RWPE1 (cell line): ENCODE measurements at places on chromosomes 7 and 10.

DNA sequence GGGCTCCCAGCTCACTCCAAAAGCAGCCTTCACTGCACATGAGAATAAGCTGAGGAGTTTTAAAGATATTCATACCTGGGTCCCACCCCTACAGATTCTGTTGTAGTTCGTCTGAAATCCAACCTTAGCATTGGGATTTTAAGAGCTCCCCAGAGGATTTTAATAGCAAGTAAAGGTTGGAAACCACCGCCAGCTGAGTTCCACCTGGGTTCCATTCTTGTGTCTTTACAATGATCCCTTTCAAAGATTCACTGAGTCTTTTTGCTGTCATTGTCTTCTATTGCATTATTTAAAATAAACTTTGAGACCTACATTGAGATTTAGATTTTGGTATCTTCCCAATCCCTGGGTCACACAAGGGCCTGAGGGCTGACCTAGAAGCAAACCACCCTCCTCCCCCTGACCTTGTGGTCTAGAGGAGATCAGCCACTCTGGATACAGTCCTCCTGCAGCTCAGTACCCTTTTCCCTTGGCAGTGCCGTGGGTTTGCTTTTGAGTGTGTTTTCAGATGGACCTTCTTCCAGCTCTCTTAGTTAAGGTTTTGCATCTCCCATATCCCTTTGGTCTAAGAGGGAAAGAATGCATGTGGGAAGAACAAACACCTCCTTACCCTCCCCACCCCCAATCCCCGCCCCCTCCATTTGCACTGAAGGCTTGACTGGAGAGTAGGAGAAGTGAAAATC lies 22.6 kb upstream of the SIRT1 start:
- DNase-seq: no peak

GRCh38 chr7:131507592-131508331 lies 48.7 kb downstream of the PODXL start:
- DNase-seq: peak; percentile 59

DNA sequence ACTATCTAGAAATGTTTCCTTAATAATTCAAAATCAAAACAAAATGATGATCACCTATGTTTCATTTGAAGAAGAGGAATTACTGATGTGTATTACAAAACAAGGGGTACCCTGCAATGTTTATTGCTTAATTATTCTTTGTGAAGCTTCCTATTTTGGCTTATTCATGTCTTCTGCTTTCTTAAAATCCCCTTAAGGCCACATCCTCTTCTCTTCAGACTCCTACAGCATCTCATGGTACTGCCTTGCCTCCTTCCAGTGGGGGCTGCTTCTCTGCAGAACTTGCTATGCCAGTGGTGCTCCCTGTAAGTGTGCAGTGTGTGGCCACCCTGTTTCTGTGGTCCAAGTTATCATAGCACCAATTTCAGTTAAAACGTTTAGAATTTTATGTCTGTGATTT lies 35.0 kb downstream of the CCDC146 start:
- DNase-seq: no peak

- DNase-seq: no peak
These were observed 177.3 kb downstream of the PHTF2 start for GRCh38 chr7:77975672-77976480.

- no peak for DNase-seq
These were observed 69.0 kb downstream of the HACD1 start for GRCh38 chr10:17548162-17548561.

GRCh38 chr10:5629303-5630111 lies 36.9 kb downstream of the ASB13 start:
- peak; percentile 70 for DNase-seq

DNA sequence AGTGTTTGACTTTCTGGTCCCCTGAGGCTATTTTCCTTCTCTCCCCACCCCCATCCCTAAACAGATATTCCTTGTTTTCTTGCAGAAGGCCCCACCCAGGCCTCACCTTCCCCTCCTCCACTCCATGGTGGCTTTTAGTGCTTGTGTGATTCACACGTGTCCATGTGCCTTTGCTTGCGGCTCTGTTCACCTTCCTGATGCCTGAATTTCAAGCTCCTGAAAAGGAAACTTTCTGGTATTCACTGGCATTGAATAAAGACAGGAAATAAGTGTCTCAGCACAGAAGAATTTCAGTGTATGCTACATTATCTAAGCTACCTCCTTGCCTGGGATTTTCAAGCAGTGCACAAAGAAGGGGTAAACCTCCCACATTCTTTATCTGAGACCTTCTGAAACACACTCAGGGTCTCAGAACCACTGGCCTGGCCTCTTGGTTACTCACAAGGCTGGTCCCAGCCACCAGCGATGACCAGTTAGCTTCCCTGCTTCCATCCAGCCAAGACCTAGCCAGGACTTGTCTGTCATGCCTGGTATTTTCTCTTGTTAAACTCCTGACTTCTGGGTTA lies 17.2 kb upstream of the UBE2H start:
- DNase-seq: peak; percentile 84

DNA sequence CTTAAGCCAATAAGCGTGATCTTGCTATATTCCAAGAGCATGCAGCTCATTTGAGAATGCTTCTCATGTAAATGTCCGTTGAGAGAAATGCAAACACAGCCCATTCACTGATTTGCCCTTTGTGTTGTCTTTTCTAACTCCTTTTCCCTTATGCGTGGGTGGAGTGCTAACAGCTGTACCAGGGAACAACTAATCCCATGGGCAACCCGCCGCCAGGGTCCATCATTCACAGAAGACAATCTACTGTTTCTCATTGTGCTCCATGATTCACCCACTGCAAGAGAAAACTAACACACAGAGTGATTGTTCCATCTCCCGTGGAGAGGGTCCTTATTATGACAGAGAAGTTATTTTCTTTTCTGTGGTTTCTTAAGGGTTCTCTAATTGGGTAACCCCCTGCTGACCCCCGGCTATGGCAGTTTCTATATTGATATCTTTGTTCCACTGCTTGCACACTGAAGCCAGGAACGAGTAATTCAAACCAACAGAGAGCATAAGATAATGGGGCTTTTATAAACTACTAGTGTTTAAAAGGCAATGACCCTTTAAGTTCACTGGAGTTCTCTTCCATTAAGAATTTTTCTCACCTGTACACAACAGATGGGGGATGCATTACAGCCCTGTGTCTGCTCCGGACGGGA lies 298.7 kb downstream of the BAMBI start:
- no peak for DNase-seq

- no peak for DNase-seq
These were observed 332.3 kb downstream of the DNAJB6 start for GRCh38 chr7:157668884-157669767.

GRCh38 chr7:111352319-111352718 lies 210.0 kb downstream of the IMMP2L start:
- no peak for DNase-seq

- no peak for DNase-seq
These were observed 31.6 kb upstream of the CCDC71L start for GRCh38 chr7:106692450-106693051.

- no peak for DNase-seq
These were observed 221.6 kb downstream of the TMEM178B start for GRCh38 chr7:141295367-141295895.

DNA sequence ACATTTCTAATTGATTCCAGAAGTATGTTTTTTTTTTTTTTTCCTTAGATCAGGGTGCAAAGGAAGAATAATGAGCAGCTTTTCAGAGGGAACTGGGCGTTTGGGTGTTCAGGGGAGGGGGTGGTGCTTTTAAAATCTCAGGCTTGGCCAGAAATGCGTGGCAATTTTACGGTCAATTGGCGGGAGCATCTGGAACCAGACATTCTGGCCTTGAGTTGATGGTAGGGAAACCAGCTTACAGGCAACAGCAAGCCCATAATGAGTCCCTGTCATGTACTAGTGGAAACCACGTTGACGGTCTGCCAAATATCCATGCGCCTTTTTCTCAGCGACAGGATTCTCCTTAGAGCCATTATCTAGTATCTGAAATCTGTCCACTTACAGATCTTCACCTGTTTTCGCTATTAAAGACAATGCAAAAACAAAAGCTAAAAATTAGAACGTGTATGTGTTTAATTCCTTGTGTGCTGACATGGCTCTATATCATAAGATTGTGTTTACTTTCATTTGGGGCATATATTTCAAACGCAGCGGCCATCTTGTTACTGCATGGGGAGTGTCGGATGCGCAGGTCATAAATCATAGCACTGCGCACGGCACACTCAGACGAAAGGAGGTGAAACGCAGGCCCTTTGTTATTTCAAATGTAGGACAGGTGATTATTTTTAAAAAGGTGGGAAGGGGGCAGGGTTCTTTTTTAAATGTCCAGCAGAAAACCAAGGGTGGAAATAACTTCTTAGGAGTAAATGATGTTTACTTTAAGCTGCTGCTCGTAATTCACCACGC lies 209.2 kb downstream of the AGMO start:
- DNase-seq: no peak

DNA sequence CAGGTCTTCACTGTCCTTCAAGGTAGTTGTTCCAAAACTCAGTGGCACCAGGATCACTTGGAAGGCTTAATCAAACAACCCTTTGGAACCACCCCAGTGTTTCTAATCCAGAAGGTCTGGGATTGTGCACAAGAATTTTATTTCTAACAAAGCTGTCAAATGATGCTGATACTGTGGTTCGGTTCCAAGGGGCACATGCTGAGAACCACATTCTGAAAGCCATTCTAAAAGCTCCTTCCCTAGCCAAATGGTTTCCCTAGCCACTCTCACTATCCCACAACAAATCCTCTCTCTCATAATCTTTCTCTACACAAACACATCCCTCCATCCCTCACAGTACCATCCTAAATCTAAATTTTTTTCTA lies 52.1 kb downstream of the MACC1 start:
- no peak for DNase-seq
